ENCODE measurements at places on chromosomes 3 and 15.

DNA sequence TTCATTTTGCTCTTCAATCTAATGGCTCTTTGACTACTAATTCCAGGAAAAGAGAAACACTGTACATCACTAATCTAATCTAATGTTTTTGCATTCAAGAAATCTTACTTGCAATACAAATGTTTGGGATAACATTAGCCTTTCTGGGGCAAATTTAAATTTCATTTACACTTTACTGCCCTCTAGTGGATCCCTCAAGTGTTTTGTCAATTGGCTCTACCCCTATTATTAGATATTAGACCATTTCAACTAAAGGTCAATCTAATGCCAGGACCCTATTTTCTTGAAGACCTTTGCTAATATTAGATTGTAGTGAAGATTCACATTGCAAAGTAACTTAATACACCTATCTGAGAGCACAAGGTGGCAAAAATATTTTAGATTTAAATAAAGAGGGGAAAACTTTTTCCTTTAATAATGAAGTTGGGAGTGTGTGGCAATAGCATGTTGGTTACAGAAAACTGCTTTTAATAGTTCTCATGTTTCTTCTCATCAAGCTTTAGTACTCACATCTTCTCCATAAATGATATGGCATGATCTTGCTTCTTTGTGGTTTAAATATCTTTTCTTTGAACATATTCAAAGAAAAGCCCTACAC, 5.0 kb downstream of the C2CD4A start:
- DNase-seq = no peak

DNA sequence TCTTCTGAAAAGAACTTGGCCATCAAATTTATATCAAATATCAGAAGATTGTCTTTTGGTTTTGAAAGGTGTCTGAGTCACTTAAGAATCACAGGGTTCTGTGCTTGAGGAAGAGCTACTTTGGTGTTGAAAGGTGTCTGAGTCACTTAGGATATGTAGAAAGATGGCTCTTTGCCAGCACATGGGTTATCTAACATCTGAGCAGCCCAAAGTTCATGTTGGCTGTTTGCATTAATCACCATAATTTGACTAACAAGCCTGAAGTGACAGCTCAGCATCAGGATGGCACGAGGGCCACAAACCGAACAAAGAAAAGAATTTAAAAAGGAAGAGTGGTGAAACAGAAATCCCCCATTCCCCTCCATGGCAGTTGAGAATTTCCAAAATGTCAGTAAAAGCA, 190.5 kb upstream of the CMC1 start:
- DNase-seq = no peak

- DNase-seq = no peak
Observed at GRCh38 chr3:177294221-177294620, 96.9 kb upstream of the TBL1XR1 start.

- no peak for DNase-seq
Observed at GRCh38 chr3:31289584-31289983, 243.1 kb upstream of the STT3B start.

DNA sequence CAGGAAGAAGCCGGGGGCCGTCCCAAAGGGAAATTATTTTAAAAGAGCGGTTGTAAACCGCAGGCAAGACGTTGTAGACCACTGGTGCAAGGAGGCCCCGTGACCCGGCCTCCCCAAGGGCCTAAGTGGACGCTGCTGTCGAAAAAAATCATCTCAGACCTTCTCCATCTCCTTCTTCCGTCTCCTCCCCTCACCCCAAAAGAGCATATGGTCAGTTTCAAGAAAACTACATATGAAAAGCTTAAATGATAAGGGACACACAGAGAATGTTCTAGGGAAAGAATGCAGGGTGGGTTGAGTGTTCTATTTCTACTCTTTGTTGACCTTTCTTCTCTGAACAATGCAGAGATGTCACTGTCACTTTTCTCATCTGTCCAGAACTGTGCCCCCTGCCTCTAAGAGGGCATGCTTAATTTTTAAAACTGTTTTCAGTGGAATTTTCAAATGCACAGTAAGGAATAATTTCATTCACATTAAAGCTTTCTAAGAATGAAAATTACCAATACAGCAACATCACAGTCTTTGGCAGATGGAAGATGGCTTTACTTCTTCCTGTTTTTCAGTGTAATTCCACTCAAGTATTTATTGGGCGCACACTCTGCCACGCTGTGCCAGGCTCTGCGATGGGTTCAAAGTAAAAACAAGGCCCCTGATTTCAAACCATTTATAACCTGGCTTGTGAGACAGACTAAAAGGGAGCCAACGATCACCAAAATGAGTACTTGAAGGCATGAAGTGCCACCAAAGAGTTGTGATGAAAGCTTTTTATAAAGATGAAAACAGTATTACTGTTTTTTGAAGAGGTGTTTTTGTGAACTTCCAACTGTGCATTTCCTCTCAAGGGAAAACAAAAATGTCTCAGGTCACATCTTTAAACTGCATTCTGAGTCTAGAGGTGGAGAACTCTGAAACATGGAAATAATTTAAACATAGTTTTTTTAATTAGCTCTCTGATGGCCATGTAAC, 891 bp upstream of the TOP2B start:
- no peak for DNase-seq

DNA sequence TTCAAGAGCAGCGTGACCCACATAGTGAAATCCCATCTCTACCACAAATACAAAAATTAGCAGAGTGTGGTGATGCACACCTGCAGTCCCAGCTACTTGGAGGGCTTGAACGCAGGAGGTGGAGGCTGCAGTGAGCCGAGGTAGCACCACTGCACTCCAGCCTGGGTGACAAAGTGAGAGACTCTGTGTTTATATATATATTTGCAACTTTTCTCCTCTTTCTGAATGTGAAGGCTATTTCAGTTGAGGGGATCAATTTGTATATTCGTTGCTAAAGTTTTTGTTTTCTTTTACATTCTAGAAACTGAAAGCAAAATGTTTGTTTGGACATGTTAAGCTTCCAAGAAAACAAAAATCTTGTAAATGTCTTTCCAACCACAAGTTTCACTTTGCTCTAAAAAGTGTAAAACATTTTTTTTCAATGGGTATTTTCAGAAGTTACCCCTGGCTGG, 29.8 kb upstream of the FAM98B start:
- DNase-seq = no peak

- no peak for DNase-seq
Observed at GRCh38 chr15:59366333-59367021, 6.2 kb downstream of the MYO1E start.

- no peak for DNase-seq
Observed at GRCh38 chr15:68774521-68775235, 46.0 kb downstream of the ANP32A start.

GRCh38 chr3:139893267-139893962, 41.6 kb upstream of the CLSTN2 start:
- DNase-seq = no peak

- DNase-seq = no peak
Observed at GRCh38 chr3:4763604-4764247, 215.5 kb upstream of the BHLHE40 start.

DNA sequence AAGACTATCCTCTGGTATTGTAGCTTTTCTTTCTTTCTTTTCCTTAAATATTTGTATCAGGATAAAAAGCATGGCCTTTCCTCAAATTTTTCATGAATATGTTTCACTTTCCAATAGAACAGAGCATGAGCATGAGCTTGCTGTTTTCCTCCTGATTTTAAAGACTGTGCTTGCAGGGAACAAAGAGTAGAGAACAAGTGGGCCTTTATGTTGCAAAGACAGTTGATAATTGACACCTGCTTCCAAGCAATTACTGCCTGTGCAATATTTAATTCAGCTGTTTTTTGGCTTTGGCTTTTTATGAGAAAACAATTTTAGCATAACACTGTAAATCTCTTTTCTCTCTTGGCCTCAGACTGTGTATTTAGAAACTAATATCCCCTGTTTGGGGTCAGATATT, 263.6 kb upstream of the AZI2 start:
- DNase-seq = no peak

DNA sequence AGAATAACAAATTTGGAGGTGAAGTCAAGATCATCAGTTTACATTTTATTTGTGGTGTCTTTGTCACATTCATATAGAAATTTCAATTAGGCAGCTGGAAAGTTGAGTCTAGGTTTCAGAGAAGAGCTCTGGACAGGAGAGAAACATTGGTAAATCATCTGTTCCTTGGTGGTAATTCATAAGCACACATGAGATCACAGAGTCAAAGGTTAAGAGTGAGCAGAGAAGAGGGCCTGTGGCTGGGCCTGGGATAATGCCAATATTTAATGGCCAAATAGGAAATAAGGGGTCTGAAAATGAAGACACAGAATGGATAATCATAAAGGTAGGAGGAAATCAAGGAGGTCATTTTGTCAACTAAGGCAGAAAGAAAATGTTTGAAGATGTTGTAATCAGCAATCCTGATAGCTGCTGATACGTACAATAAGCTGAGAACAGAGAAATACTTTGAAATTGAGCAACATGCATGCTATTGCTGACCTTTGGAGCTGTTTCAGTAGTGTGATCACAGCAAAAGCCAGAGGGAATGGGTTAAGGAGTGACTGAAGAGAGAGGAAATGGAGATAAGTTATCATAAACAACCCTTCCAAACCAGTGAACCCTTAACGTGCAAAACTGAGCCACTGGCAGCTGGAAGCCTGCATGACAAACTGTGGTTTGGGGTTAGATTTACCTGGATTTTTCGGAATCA, 692.8 kb downstream of the AGBL1 start:
- DNase-seq = no peak

DNA sequence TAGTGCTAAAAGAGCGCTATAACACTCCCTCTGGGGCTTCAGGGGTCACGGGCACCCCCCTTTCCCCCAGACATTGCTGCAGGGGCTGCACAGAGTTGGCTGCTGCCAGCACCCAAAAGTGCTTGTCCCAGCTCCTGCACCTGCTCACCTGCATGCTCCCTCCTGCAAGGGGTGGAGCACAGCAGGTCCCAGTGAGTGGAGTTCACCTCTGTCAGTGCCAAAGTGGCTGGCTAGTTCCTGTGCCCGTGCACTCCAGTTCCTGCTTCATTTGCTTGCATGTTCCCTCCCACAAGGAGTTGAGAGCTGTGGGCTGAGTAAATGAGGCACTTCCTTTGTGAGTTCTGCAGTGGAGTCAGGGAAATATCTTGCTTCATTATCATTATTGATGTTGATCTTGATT, 476.9 kb downstream of the SQOR start:
- no peak for DNase-seq

DNA sequence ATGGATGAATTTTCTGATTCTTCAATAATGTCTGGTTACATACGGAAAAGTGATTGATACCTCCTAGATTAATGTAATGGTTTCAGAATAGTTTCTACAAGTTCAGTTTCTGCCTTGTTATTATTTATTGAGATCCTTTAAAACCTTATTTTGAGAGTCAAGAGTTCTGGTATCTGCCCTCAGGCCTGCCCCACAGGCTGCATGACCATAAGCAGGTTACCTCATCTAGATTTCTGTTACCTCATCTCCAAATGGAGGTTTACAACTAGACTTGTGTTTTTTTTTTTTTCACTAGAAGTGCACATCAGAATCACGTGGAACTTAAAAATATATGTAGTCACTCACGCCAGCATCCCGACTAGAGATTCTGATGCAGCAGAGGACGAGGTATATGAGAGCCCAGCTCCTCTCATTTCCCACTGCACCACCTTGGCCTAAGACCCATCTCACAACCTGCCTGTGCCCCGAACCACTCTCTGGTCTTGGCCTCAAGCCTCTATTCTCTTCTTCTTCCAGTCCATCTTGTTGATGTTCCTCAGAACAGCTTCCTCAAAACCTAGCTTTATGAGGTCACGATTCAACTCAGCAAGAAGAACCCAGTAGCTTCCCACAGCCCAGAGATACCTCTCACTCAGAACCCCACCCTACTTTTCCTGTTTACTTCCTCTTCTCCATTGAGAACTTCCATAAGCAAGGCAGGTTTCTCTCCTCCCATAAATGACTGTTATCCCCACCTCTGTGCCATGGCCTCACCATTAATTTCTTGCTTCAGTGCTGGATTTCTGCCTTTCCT, 353.4 kb downstream of the CHST2 start:
- DNase-seq = no peak

DNA sequence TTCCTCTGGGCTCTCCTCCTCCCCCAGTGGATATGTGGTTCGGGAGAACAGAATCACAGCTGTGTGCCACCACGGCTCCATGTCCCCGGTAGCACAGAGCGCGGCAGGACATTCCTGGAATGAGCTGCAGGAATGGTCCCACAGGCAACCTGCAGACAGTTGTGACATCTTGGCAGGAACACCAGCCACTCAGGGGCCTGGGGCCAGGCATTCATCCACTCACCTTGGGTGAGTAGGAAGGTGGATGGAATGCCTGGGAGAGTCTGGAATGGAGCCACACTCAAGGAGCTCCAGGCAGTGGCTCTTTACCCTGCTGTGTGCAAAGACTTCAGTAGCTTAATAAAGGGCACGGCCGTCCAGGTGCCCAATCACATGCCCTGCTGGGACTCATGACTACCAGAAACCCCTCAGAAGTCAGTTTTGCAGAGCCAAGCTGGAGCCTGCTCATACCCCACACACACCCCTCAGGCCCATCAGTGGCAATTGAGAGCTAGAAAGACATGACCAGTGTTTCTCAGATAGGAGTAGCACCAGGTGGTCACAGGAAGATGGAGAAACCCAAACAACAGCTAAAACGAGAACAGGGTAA, 117.3 kb upstream of the PRR20G start:
- DNase-seq = no peak

- DNase-seq = no peak
Observed at GRCh38 chr3:178480795-178481194, 55.4 kb upstream of the KCNMB2 start.

- no peak for DNase-seq
Observed at GRCh38 chr3:37680401-37680800, 181.3 kb upstream of the CTDSPL start.

DNA sequence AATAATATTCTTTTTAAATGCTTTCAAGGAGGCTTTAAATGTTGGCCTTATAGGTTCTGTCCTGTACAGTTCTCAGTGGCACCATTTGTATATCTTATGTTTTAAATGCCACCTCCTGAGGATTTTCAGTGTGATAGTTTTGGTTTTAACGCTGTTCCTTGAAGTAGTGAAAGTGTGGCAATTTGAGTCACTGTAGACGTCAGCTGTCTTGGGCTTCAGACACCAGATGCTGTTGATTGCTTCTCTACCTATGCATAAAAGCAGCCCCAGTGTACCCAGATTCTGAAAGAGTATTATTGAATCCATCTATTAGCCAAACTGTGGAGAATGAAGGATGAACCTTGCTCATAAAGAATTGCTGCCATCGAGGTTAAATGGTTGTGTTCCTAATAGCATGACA, 316.8 kb upstream of the GBE1 start:
- no peak for DNase-seq
